Lung microvascular endothelial cell (primary cell): ENCODE measurements at places on chromosomes 7 and 10. TPM values are rescaled to one million over a fixed set of nuclear protein-coding genes. Genes with fewer than 3 reads are reported as not detected.

The VPS37D gene
- 2.6 and 2.8 TPM in 2 replicates for total RNA-seq

The ADRA2A gene
- under 0.01 TPM in 2 replicates for total RNA-seq

The TMEM139 gene
- not detected in 2 replicates for total RNA-seq

The GARIN1A gene
- 0.20 and 0.22 TPM in 2 replicates for total RNA-seq

The TUBAL3 gene
- under 0.01 TPM in 1 of 2 replicates, not detected in the other for total RNA-seq

The PIK3AP1 gene
- under 0.01 TPM in 1 of 2 replicates, not detected in the other for total RNA-seq
